ENCODE measurements at places on chromosomes 16 and 17. TPM values are rescaled to one million over a fixed set of nuclear protein-coding genes. Genes with fewer than 3 reads are reported as not detected.
A peak's percentile ranks its signal among the peaks of the same experiment; 100 is the strongest.

DNA sequence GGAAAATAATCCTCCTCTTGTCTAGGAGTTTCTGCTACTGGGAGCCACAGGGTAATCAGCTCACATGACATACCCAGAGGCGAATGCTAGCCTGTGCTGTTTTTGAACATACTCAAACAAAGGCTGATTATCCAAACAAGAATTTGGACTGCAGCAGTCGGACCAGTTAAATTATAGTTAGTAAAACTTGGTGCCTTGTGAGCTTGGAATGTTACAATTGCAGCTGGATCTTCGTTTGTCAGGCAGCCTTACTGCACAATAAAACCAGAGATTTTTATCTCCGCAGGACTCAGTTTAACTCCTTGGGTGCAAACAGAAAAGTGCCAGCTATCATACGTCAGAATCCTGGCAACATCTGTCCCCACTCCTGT, 163.8 kb upstream of the TBX2 start:
- DNase-seq: no peak

DNA sequence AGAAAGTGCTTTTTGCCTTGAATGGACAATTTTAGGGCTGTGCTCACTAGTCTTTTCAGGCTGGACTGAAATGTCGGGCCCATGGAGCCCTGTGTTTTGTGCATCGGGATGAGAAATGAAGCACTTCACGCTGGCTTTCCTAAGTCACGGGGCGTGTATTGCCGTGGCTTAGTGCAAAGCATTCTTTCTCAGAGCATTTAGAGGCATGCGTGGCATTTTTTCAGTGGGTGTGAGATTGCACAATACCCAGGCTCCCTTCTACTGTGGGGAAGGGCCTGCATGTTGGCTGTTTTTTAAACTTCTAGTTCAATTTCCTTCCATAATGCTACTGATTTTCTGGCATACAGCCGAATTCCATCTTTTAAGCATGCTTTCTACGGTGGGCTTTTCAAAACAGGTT, 12.6 kb upstream of the POLR3E start:
- DNase-seq: peak; percentile 17

DNA sequence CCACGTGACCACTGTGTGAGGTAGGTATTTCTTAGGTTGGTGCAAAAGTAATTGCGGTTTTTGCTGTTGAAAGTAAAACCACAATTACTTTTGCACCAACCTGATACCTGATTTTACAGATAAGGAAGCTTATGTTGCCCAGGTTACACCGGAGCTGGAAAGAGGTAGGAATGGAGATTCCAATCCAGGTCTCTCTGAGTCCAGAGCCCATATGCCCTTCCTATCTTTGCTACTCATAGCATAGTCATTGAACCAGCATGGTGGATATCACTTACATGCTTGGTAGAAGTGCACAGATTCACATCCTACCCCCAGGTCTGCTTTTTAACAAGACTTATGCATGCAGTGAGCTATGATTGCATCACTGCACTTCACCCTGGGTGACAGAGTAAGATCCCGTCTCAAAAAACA, 61.8 kb downstream of the ARSG start:
- DNase-seq: no peak

GRCh38 chr16:13348416-13348815, 447.0 kb downstream of the SHISA9 start:
- no peak for DNase-seq

GRCh38 chr17:77594416-77595209, 363.9 kb upstream of the TNRC6C start:
- no peak for DNase-seq

The CTU2 gene
- polyA plus RNA-seq: 9.9 TPM

- peak; percentile 84 for DNase-seq
Measured at GRCh38 chr17:77881545-77881944, 77.0 kb upstream of the TNRC6C start.

GRCh38 chr17:6475411-6475810, 31.2 kb downstream of the PIMREG start:
- DNase-seq: no peak

DNA sequence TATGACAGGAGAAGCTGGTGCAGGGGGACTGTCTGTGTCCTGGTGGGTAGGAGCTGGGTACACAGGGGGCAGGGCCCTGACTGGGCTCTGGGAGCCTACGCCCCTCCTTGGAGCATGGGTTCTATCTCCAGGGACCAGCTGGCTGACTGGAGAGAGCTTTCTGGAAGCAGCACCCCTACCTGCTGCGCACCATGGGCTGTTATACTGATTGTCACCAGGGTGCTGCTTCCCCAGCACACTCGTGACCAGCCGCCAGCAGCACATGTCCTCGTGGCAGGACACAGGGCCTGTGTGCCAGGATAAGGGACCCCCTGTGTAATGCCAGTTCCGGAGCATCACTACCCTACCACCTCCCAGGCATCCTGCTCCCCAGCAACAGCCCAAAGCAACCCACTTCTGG, 106.0 kb downstream of the AMFR start:
- no peak for DNase-seq

DNA sequence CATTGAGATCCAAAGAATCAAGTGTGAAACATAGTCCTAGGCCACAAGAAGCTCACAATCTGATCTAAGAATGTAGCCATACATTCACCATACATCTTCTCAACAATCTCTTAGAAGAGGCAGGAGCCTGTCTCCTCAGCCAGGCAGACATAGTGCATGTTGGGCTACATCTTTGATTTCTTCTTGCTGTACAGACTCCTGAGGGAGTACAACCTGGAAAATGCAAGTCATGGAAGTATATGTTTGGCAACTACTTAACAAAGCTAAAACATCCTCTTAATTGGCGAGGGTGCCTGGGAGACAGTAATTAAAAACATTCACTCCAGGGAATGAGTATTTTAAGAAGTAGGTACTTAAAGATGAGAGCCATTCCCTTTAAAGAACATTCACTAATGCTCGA, 79.2 kb upstream of the NOG start:
- no peak for DNase-seq

- no peak for DNase-seq
Measured at GRCh38 chr16:8436931-8437330, 153.4 kb downstream of the TMEM114 start.

The CACNA1H gene
- 9.3 TPM for polyA plus RNA-seq

- no peak for DNase-seq
Measured at GRCh38 chr17:47603830-47604597, 45.7 kb upstream of the KPNB1 start.

GRCh38 chr16:3771513-3771912, 54.2 kb upstream of the TRAP1 start:
- no peak for DNase-seq

The ELMO3 gene
- 5.0 TPM for polyA plus RNA-seq

GRCh38 chr16:12625068-12625467, 178.6 kb downstream of the CPPED1 start:
- DNase-seq: no peak

DNA sequence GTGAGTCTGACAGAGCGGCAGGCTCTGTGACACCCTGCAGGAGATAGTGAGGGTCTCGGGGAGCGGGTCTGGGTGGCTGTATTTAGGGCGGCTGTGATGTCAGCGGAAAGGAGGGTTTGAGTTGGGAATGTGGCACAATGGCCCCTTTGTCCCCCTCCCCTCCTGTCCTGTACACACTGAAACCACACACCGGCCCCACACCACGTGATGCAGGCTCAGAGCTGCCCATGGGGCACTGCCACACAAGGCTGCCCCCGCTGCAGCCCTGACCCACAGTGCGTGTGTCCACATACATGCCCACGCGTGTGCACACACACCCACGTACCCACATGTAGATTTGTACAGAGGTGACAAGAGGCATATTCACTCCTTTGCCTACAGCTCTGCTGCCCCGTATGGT, 15.3 kb downstream of the SGCA start:
- no peak for DNase-seq

The KRTAP3-2 gene
- polyA plus RNA-seq: not detected

The NPIPA2 gene
- polyA plus RNA-seq: not detected

- DNase-seq: no peak
Measured at GRCh38 chr17:27459433-27459832, 3.2 kb downstream of the KSR1 start.

DNA sequence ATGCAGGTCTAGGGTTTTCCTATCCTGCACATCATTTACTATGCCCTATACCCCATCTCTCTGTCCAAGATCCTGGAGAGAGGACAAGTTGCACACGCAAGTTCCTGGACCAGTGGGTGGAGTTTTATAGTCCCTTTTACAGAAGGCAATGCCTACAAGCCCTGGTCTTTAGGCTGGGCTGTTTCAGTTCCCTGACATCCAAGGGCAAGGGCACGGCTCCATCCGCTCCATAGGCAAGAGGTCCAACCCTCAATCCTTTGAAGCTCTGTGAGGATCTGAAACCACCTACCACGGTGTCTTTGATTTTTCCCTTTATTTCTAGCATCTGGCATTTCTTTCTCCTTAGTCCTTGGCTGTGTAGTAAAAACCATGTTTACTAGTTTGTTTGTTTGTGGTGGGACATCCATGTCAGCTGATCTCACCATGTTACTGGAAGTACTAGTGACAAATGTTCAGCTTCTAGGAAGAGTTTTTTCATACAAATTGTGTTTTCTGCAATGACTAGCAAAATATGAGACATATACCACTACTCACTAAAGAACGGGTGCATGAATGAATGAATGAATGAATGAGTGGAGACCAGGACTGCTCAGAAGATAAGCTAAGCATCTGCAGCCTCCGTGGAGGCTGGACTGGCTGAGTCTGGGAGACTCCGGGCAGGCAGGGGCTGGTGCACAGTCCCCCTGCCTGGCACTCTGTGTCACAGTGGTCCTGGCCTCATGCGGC, 359.4 kb downstream of the SLC39A11 start:
- no peak for DNase-seq

The ATP1B2 gene
- 28.6 TPM for polyA plus RNA-seq
